ENCODE measurements at places on chromosomes 1 and 21.
A peak's percentile ranks its signal among the peaks of the same experiment; 100 is the strongest.

- no peak for DNase-seq
Observed at GRCh38 chr1:37064039-37064438, 29.7 kb upstream of the GRIK3 start.

DNA sequence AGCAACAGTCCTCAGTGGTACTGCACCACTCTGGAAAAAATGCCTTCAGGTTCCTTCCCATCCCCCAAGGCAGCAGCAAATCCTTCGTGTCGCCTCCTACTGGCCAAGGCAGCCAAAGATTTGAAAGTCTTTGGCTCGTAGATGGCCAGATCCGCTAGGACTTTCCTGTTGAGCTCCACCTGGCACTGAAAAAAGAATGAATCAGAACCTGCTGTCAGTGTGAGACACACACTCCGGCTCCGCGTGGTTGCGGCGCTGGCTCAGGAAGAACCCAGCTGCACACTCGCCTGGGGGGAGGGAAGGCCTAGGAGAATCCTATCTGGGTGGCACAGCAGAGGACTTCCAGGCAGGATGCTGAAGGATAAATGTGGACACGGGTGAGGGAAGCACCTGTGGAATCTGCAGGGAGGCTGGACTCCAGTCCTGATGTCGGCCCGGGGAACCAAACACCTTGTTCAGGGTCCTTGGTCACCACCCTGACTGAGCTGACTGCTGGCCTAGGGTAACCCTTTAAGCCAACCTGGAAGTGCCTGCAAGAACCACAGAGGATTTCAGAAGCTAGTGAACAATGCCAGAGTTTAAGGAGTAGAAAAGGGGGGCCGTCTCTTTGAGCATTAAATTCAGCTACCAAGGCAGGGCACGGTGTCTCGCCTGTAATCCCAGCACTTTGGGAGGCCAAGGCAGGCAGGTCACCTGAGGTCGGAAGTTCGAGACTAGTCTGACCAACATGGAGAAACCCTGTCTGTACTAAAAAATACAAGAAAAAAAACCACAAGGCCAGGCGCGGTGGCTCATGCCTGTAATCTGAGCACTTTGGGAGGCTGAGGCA, 3.2 kb upstream of the CCNL2 start:
- DNase-seq, result no peak

DNA sequence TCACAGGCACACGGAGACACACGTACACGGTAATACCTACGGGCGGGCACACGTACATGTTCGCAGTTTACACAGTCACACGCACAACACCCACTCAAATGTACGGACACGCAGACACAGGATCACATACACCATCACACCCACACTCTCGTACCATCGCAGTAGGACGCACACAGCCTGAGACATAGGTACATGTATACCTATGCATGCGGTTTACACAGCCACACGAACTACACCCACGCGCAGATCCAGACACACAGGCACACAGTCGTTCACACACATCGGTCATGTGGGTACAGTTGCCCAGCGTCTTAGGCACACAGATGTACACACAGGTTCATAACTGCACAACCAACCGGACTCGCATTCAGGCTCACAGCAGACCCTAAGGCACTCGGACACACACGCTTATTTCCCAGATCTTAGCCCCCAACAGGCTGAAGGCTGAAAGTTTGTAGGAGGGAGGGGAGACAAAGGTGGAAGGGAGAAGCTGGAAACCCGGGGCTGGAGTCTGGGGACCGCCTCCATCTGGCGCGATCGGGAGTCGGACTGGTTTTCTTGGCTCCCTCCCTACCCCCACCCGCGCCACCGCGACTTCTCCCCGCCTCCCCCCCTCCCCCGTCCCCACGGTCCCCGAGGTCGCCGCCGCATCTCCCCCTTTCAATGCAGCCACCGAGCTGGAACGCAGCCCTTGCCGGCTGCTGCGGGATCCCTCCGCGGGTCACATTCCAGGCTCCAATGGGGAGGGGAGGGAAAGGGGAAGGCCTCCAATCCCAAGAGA, 51.9 kb upstream of the SYNC start:
- no peak for DNase-seq

GRCh38 chr1:54857141-54857540, 29.9 kb downstream of the DHCR24 start:
- no peak for DNase-seq

- no peak for DNase-seq
Observed at GRCh38 chr1:107434361-107434693, 293.5 kb downstream of the NTNG1 start.

GRCh38 chr1:89633800-89634625, 1.1 kb downstream of the LRRC8C start:
- peak; percentile 24 for DNase-seq

GRCh38 chr1:170397061-170397460, 134.9 kb upstream of the GORAB start:
- no peak for DNase-seq

GRCh38 chr1:23521588-23521987, 9.4 kb downstream of the E2F2 start:
- DNase-seq, result no peak

GRCh38 chr1:20551945-20552727, at the start of gene FAM43B:
TSS of gene FAM43B (plus strand) at chr1:20552573. CDS start at chr1:20552974, 401 bp downstream.
- no peak for DNase-seq

DNA sequence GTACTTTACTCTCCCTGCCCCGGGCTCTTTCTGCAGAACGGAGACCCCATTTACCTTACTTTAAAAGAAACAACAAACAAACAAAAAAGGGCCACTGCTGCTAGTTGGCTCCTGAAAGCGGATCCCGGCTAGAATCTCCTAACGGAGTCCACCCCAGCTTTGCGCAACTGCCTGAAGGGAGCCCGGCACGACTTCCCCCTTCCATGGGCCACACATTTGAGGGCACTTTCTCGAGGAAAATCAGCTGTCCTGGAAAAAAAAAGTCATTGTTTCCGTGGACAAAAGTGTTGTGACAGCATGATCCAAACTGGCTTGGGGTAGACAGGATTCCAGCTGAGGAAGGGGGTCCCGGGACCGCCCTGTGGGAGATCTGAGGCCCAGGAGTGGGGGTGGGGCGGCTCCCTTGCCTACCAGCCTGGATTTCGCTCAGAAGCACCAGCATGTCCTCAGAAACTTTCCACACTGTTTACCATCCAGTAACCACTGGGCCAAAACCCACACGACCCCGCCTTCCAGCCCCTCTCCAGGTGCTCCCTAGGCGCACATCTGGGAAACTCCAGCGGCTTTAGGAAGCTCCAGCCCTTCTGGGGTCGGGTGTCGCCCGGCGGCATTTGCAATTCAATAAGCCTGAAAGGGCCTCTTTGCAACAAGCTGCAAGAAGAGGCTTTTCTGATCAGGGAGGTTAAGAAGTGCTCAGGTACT, 4.8 kb downstream of the RIPK4 start:
- DNase-seq, result peak; percentile 20

DNA sequence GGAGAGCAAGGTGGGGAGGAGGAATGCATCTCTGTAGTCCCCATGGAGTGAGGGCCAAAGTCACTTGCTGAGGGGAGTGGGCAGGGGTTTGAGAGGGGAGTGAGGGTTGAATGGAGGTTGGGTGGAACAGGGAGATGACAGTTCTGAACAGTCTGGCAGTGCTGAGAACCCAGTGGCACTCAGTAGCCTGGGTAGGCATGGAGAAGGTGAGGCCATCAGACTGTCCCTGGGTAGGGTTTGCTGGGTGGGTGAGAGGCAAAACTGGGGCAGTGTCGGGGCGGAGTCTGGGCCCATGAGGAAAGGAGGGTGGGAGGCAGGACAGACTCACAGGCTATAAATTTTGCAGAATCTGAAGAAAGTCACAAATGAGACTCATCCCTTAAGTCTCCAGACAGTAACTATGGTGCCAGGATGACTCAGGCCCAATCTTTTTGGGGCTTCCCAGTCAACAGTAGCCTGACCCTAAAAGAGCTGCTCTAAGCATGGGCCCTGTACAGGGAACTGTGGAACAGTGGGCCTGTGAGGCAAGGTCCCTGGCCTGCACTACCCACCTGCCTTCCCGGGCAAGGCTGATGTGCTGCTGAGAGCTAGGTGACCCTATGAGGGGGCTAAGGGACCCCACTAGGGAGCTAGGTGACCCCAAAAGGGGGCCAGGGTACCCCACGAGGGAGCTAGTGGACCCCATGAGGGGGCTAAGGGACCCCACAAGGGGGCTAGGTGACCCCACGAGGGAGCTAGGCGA, 51.0 kb upstream of the DMRTB1 start:
- DNase-seq, result no peak

GRCh38 chr1:53738205-53739108, 507 bp downstream of the GLIS1 start:
- no peak for DNase-seq

GRCh38 chr1:226201029-226201593, 14.6 kb upstream of the ACBD3 start:
- DNase-seq, result no peak

- DNase-seq, result no peak
Observed at GRCh38 chr21:43919871-43920801, 55.1 kb downstream of the AGPAT3 start.

Data from bone marrow (tissue), 2 donors.